ENCODE measurements at places on chromosomes 2 and 18. TPM values are rescaled to one million over a fixed set of nuclear protein-coding genes. Genes with fewer than 3 reads are reported as not detected.

Gene EGR4
- 0.30 TPM for total RNA-seq

Gene CHPF
- 1.3 TPM for total RNA-seq

Gene ZC3H8
- total RNA-seq = 27.2 TPM

Gene GNAL
- total RNA-seq = 0.12 TPM

Gene RIT2
- not detected for total RNA-seq

Gene SMYD1
- not detected for total RNA-seq

Gene SLC4A5
- 9.7 TPM for total RNA-seq

All from B cell (primary cell).